ENCODE measurements at places on chromosomes 3 and 15.

- no peak overlapping the region for H3K27ac ChIP-seq
- H3K27me3 ChIP-seq: no peaks in the 10 kb centered on the region
- peaks cover 3% of the 10 kb centered on the region for H3K4me1 ChIP-seq
- DNase-seq: no peak
- no peak overlapping the region for H3K4me3 ChIP-seq
Observed at GRCh38 chr15:58565619-58566018, 133.8 kb downstream of the LIPC start.

GRCh38 chr3:178880274-178880673 is 191.3 kb downstream of the ZMAT3 start:
- H3K27ac ChIP-seq: no peak overlapping the region
- no peaks in the 10 kb centered on the region for H3K36me3 ChIP-seq
- H3K4me3 ChIP-seq: no peak overlapping the region
- H3K27me3 ChIP-seq: peaks cover 5% of the 10 kb centered on the region
- H3K4me1 ChIP-seq: no peaks in the 10 kb centered on the region

- H3K27ac ChIP-seq: no peak overlapping the region
- no peak overlapping the region for H3K4me3 ChIP-seq
- H3K4me1 ChIP-seq: peaks cover 8% of the 10 kb centered on the region
- no peak for DNase-seq
- H3K27me3 ChIP-seq: no peaks in the 10 kb centered on the region
Observed at GRCh38 chr15:90203922-90204321, 2.8 kb downstream of the SEMA4B start.

- DNase-seq: no peak
- H3K4me3 ChIP-seq: no peak overlapping the region
- no peaks in the 10 kb centered on the region for H3K36me3 ChIP-seq
- H3K27ac ChIP-seq: no peak overlapping the region
- H3K27me3 ChIP-seq: no peaks in the 10 kb centered on the region
- no peaks in the 10 kb centered on the region for H3K4me1 ChIP-seq
Observed at GRCh38 chr3:27507111-27507510, 22.9 kb upstream of the SLC4A7 start.

- no peak overlapping the region for H3K27ac ChIP-seq
- H3K4me1 ChIP-seq: no peaks in the 10 kb centered on the region
- no peaks in the 10 kb centered on the region for H3K27me3 ChIP-seq
- DNase-seq: no peak
- no peak overlapping the region for H3K4me3 ChIP-seq
Observed at GRCh38 chr3:81277853-81278252, 483.6 kb downstream of the GBE1 start.

- no peak overlapping the region for H3K4me3 ChIP-seq
- no peaks in the 10 kb centered on the region for H3K36me3 ChIP-seq
- no peaks in the 10 kb centered on the region for H3K27me3 ChIP-seq
- no peak for DNase-seq
Observed at GRCh38 chr3:114584734-114585371, 291.0 kb downstream of the TIGIT start.

DNA sequence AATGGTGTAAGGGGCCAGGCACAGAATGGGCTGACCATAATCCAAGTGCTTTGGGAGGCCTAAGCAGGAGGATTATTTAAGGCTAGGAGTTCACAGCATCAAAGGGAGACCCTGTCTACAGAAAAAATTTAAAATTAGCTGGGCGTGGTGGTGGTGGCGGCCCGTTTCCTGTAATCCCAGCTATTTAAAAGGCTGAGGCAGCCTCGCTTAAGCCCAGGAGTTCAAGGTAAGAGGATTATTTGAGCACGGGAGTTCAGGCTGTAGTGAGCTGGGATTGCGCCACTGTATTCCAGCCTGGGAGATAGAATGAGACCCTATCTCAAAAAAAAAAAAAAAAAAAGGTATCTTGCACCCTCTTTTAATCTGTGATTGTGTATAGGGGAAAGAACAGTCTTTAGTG is 1.9 kb downstream of the TMA7 start:
- H3K4me3 ChIP-seq: peak overlapping the region; percentile 89
- H3K27ac ChIP-seq: peak overlapping the region; percentile 100
- DNase-seq: no peak

All from naive thymus-derived CD8-positive, alpha-beta T cell (primary cell).